Calu3 (cell line): ENCODE measurements at places on chromosomes 1 and 21. TPM values are rescaled to one million over a fixed set of nuclear protein-coding genes. Genes with fewer than 3 reads are reported as not detected.

NUAK2 gene
- 2.6 and 3.7 TPM in 2 replicates for total RNA-seq

KCNE2 gene
- total RNA-seq = not detected in 2 replicates

CHAF1B gene
- total RNA-seq = 13.2 and 16.0 TPM in 2 replicates

TEX38 gene
- total RNA-seq = not detected in 2 replicates

BEND5 gene
- 0.87 TPM in 1 of 2 replicates, not detected in the other for total RNA-seq

OR2T35 gene
- not detected in 2 replicates for total RNA-seq

CXADR gene
- total RNA-seq = 51.7 and 55.1 TPM in 2 replicates

TDRD10 gene
- not detected in 2 replicates for total RNA-seq

DNA sequence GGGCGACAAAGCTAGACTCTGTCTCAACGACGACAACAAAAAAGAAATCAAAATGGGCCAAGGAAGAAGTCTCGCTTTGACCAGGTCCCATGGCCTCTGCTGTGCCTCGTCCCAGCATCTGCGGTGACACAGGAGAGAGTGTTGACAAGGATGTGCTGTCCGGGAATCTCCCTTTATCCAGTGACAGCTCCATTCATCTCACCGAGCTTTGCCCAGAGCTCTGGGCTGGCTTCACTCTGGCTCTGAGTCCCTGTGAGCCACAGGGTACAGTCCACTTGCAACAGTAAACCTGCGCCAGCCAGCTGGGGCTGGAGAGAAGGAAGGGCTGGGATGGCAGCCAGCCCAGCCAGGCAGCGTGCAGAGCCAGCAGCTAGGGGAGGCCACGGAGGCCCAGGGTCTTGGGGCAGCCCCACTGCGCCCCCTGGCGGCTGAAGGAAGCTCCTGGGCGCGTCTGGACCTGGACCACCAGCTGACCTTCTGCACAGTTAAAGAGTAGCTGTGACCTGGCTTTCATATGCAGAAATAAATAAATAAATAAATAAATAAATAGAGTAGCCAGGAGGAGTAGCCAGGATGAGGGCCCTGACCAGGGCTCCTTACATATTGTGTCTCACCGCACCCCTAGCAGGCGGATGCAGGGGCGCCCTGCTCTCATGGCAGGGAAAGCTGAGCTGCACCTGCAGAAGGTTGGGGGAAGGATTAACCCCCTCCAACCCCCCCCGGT lies 29.7 kb downstream of the ENO1 start:
- no peaks in the 10 kb centered on the region for H3K27me3 ChIP-seq
- DNase-seq = peak; percentile 88
- H3K4me3 ChIP-seq = no peak overlapping the region
- H3K36me3 ChIP-seq = no peaks in the 10 kb centered on the region

- H3K27me3 ChIP-seq = peaks cover 37% of the 10 kb centered on the region
- peak overlapping the region; percentile 82 for H3K4me3 ChIP-seq
- H3K4me1 ChIP-seq = peaks cover 8% of the 10 kb centered on the region
- no peak for DNase-seq
- no peak overlapping the region for H3K27ac ChIP-seq
These were observed 935 bp downstream of the KCNK2 start for GRCh38 chr1:215083383-215083961.

DNA sequence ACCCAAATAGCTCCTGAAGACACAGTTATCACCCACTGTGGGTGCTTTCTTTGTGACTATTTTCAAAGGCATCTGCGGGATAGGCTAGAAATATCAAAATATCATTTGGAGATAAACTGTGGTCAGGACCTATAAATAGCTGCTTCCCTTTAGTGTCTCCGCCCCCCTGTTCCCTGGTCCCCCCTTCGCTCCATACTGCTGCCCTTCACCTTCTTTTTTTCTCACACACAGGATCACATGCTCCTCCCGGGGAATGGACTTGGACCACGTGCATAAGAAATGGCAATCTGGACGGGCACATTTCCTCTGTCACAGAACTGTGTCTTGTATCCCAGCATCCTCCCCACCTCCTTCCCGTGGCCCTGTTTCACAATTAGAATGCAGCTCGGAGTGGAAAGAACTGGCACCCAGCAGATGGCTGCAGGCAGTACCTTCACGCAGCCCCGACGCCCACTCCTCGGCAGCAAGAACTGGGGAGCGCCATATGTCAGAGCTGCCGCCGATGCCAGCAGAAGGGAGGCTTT lies 68.8 kb upstream of the SSX2IP start:
- no peaks in the 10 kb centered on the region for H3K36me3 ChIP-seq
- peak overlapping the region; percentile 36 for H3K4me3 ChIP-seq
- no peak overlapping the region for H3K27ac ChIP-seq
- peaks cover 15% of the 10 kb centered on the region for H3K27me3 ChIP-seq

- H3K27ac ChIP-seq = no peak overlapping the region
- H3K36me3 ChIP-seq = peaks cover 10% of the 10 kb centered on the region
- DNase-seq = no peak
These were observed 61.8 kb downstream of the ITPKB start for GRCh38 chr1:226677027-226678020.

GRCh38 chr1:66613187-66613586 lies 79.2 kb downstream of the SGIP1 start:
- no peaks in the 10 kb centered on the region for H3K4me1 ChIP-seq
- H3K27ac ChIP-seq = no peak overlapping the region
- H3K4me3 ChIP-seq = no peak overlapping the region
- H3K36me3 ChIP-seq = no peaks in the 10 kb centered on the region
- no peak for DNase-seq
- H3K27me3 ChIP-seq = peaks cover 30% of the 10 kb centered on the region

DNA sequence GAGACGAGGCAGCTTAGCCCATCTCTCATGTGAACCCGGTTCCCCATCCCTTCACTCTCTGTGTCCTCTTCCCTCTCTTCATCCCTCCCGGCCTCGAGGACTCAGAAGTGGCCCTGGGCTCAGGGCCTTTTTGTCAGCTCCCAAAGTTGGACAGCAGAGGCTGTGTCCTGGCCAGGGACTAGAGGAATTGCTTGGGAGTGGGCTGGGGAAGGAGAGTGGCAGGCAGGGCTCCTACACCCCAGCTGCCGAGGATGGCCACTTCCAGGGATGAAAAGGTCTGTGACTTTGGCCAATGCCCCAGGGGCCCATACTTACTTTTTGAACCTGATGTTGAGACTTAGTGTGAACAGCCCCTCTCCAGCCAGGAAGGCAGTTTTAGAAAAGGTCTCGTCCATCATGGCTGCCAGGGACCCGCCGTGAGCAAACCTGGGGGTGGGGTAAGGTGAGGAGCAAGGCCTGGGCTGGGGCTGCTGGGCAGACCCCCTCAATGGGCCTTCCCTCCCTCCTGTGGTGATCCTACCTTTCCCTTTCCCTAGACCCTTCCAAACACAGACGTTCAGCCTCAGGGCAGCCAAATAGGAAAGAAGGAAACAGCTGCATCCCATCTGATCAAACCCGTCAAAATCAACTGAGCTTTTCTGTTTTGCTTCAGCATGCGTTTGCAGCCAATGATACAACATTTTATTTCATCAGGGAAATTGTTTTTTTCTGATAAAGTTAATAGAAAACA lies 5.5 kb downstream of the THEM5 start:
- no peaks in the 10 kb centered on the region for H3K36me3 ChIP-seq
- no peak for DNase-seq

GRCh38 chr1:160221089-160221488 lies 15.9 kb downstream of the PEA15 start:
- H3K4me1 ChIP-seq = no peaks in the 10 kb centered on the region
- no peak overlapping the region for H3K27ac ChIP-seq
- H3K36me3 ChIP-seq = peaks cover 18% of the 10 kb centered on the region
- no peaks in the 10 kb centered on the region for H3K27me3 ChIP-seq
- no peak overlapping the region for H3K4me3 ChIP-seq
- no peak for DNase-seq

- H3K4me1 ChIP-seq = no peaks in the 10 kb centered on the region
- DNase-seq = no peak
- no peak overlapping the region for H3K27ac ChIP-seq
- H3K4me3 ChIP-seq = no peak overlapping the region
These were observed 20.7 kb downstream of the KCNA10 start for GRCh38 chr1:110498270-110498669.
